Activated T-cell treated with anti-CD3 and anti-CD28 coated beads, Interleukin-2, amount 50 U/mL, for 72 hours (primary cell): ENCODE measurements at places on chromosomes 6 and 20.

DNA sequence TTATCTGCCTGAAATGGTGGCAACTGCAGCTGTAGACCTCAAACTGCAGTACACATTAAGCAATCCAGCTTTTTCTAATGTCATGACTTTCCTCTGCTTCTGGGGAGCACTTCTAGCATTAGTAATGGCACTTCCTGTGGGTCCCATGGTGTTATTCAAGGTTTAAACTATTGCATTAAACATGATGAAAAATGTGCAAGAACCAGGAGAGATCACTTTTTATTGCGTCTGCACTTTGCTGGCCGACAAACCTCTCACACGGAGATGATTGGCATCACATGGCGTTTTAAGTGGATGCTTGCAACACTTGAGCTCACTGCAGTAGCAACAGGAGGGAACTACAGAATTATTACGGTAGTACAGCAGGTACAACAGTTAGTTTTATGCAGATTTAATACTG is 148.4 kb downstream of the HIVEP2 start:
- peak overlapping the region; percentile 66 for H3K27ac ChIP-seq
- DNase-seq = no peak
- peaks cover 62% of the 10 kb centered on the region for H3K4me1 ChIP-seq

- no peak for DNase-seq
- H3K4me3 ChIP-seq = peak overlapping the region; percentile 87
- peaks cover 89% of the 10 kb centered on the region for H3K4me1 ChIP-seq
- H3K36me3 ChIP-seq = peaks cover 2% of the 10 kb centered on the region
- H3K27me3 ChIP-seq = no peaks in the 10 kb centered on the region
- peak overlapping the region; percentile 100 for H3K27ac ChIP-seq
Measured at GRCh38 chr20:59159091-59159490, 4.5 kb upstream of the ZNF831 start.

DNA sequence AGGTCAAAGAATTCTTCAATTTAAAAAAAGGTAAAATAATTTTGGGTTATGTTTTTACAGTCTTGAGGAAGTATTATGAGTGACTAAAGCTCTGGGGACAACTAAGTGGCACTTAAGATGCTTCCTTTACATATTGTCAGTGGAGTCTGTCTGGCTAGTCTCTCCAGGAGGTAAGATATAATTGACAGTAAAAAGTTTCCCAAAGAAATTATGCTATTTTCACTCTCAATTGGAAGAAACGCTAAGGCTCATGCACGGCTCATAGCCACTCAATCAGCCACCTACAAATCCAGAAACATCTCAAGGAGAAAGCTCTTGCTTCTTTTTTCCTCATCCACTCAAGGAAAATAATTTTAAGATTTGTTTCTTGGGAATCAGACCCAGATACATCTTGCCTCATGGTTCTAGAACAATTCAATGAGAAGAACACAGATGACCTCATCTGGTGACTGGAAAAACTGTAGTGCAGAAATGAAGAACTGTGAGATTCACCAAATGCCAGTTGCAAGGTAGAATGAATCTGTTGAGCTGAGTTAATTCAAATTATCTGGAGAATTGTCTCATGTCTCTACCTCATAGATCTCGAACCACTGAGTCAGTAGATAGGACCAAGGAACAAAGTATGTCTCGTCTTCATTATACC is 252.9 kb downstream of the TPBG start:
- no peaks in the 10 kb centered on the region for H3K36me3 ChIP-seq
- no peaks in the 10 kb centered on the region for H3K4me1 ChIP-seq
- no peak for DNase-seq
- H3K27me3 ChIP-seq = no peaks in the 10 kb centered on the region
- no peak overlapping the region for H3K27ac ChIP-seq
- no peak overlapping the region for H3K4me3 ChIP-seq

DNA sequence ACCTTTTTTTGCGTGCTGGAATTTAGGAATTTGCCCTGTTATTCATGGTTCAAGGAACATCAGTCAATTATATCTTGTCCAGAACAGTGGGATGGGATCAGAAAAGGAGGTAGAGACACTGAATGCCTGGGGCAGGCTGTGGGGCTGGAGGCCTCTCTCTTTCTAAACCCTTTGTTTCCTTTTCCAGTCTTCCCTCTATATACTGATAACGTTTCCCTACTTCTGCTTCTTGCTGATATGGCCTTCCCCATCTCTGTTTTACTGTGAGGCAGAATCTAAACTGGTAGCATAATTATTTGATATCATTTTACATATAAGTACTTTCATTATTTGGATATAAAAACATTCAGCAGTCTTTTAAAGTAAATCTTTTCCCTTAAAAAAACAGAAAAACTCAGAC is 67.5 kb downstream of the DNAH8 start:
- DNase-seq = no peak
- H3K27ac ChIP-seq = no peak overlapping the region
- no peak overlapping the region for H3K4me3 ChIP-seq

DNA sequence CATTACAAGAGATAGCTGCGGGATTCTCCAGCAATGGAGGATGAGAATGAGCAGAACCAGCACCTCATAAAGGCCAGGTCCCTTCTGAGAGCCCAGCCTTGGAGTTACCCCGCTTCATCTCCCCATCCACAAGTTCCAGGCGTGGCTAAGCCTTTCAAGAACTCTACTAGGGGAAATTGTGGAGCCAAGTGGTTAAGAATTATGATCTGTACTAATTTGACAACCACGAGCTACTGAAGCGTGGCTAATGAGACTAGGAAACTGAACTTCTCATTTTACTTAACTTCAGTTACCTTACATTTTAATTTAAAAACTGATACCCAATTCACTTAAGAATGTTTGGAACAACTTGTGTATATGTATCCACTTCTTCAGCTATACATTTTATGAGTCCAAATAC is 401.0 kb downstream of the PTPRT start:
- no peak overlapping the region for H3K4me3 ChIP-seq
- H3K27me3 ChIP-seq = no peaks in the 10 kb centered on the region
- no peak for DNase-seq

- no peak overlapping the region for H3K4me3 ChIP-seq
- no peaks in the 10 kb centered on the region for H3K27me3 ChIP-seq
- no peaks in the 10 kb centered on the region for H3K36me3 ChIP-seq
- no peak for DNase-seq
- no peaks in the 10 kb centered on the region for H3K4me1 ChIP-seq
Measured at GRCh38 chr6:103113416-103113815, 1719.9 kb downstream of the GRIK2 start.
